Stimulated activated CD8-positive, alpha-beta memory T cell treated with anti-CD3 and anti-CD28 coated beads, Interleukin-4, amount 100 ng/mL, for 4 hours (primary cell): ENCODE measurements at places on chromosomes 12 and 14.

- no peak for DNase-seq
Measured at GRCh38 chr12:122870867-122871664, 24.9 kb downstream of the VPS37B start.

- DNase-seq: no peak
Measured at GRCh38 chr12:104314242-104314614, 10.7 kb downstream of the EID3 start.

DNA sequence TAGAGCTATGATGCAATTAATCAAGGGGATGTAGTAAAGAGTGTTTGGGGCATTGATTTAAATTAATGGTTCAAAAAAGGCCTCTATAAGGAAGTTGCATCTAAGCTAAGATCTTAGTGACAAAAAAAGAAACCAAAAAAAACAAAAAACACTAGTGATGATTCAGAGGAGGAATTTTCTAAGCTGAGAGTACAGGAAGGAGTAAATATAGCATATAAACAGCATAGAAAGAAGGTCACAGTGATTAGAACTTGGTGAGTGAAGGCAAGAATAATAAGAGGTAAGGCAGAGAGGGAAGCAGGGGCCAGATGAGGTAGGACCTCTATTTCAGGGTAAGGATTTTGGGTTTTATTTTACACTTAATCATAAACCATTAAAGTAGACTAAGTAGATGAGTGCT lies 48.0 kb upstream of the PDZRN4 start:
- DNase-seq: no peak

DNA sequence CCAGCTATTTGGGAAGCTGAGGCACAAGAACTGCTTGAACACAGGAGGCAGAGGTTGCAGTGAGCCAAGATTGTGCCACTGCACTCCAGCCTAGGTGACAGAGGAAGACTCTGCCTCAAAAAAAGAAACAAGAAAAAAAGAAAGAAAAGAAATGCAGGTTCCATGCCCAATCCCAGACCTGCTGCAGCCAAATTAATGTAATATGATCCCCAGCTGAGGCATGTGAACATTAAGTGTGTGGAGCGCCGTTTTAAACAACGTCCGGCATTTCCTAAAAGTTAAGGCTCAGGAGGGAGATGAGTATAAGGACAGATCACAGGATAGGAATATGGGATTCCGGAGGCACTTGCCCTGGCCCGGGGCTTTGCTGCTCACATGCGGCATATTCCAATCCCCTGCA lies 162.9 kb downstream of the KSR2 start:
- no peak for DNase-seq
